ENCODE measurements at places on chromosomes 16 and 17.

- no peak overlapping the region for H3K4me3 ChIP-seq
- H3K27me3 ChIP-seq = no peaks in the 10 kb centered on the region
- no peak for DNase-seq
- no peak overlapping the region for H3K27ac ChIP-seq
- H3K4me1 ChIP-seq = no peaks in the 10 kb centered on the region
Observed at GRCh38 chr16:25966172-25967097, 274.7 kb downstream of the HS3ST4 start.

DNA sequence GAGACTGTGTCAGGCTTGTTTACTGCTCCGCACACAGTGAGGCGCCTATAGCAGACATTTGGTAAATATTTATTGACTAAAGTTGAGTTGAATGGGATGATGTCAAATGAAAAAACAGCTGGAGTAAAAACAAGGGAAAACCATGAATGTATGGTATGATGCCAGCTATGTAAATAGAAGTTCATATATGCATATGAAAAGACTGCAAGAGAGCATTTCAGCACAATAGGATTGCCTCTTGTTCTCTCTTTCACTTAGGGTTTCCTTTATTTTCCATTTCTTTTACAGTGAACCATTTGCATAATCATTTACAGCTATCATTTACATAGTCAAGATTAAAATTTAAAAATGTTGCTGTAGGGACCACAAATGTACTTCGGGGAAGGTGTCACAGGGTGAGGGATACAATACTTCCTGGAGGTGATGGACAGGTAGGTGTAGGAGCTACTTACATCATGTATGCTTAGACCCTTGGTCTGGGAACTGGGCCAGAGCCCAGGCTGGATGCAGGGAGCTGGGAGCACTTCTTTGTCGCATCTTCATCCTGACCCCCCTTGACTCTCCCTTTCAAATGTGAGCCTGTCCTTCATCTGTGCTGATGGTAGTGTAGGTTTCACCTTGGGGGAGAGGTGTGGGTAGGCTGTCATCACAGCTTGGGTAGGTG lies 113.3 kb downstream of the UTP18 start:
- no peaks in the 10 kb centered on the region for H3K36me3 ChIP-seq
- no peak for DNase-seq
- H3K4me1 ChIP-seq = no peaks in the 10 kb centered on the region
- no peak overlapping the region for H3K4me3 ChIP-seq
- no peak overlapping the region for H3K27ac ChIP-seq

GRCh38 chr17:49616086-49616485 lies 40.4 kb downstream of the NXPH3 start:
- no peaks in the 10 kb centered on the region for H3K4me1 ChIP-seq
- DNase-seq = no peak

GRCh38 chr16:2498531-2499253 lies 15.1 kb upstream of the ATP6V0C start:
- no peak for DNase-seq
- H3K27me3 ChIP-seq = no peaks in the 10 kb centered on the region
- peaks cover 11% of the 10 kb centered on the region for H3K36me3 ChIP-seq
- H3K4me1 ChIP-seq = no peaks in the 10 kb centered on the region
- no peak overlapping the region for H3K27ac ChIP-seq

DNA sequence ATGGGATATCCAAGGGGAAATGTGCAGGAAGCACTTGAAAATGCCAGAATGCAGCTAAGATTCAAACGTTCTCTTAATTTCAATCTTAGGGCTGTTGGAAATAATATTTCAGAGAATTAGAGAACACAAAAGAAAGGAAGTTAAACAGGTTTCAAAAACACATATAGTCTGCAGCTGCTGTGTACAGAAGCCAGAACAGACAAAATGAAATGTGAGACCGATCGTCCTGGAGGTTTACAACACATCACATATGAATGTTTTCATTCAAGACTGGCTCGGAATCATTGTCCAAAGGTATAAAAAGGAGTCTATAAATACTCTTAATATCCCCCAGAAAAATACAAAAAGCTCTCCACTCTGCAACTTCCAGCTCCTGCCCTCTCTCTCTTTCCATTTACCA lies 14.3 kb downstream of the CYTH1 start:
- DNase-seq = peak; percentile 3
- H3K4me3 ChIP-seq = no peak overlapping the region
- no peaks in the 10 kb centered on the region for H3K4me1 ChIP-seq
- H3K27me3 ChIP-seq = no peaks in the 10 kb centered on the region

DNA sequence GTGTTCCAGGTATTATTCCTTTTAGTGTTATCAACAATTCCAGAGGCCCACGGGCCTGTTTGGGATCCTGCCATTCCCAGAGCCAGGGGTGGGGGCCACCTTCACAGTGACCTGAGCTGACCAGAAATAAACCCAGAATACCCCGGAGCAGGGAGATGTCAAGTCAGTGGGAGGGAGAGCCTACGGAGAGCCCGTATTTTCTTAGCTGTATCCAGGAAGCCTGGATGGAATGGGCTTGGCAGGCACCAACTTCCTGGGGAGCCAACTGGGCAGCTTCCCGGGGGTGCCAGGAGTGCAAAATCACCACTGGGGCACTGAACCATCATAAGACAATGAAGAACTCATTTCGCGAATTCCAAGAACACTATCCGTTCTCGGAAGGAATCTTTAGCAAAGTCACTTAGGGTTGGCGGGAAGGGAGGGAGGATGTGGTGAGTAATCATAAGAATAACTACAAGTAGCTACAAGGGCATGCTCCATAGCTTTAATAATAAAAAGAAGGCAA lies 13.2 kb upstream of the MRTFB start:
- no peaks in the 10 kb centered on the region for H3K4me1 ChIP-seq
- H3K4me3 ChIP-seq = no peak overlapping the region
- H3K27me3 ChIP-seq = no peaks in the 10 kb centered on the region
- H3K27ac ChIP-seq = no peak overlapping the region

- no peak overlapping the region for H3K4me3 ChIP-seq
- no peak overlapping the region for H3K27ac ChIP-seq
- no peak for DNase-seq
- H3K4me1 ChIP-seq = no peaks in the 10 kb centered on the region
- no peaks in the 10 kb centered on the region for H3K36me3 ChIP-seq
Observed at GRCh38 chr16:3363793-3364192, 8.1 kb downstream of the OR2C1 start.

- no peak for DNase-seq
- no peaks in the 10 kb centered on the region for H3K27me3 ChIP-seq
- no peak overlapping the region for H3K4me3 ChIP-seq
- H3K27ac ChIP-seq = no peak overlapping the region
- no peaks in the 10 kb centered on the region for H3K4me1 ChIP-seq
Observed at GRCh38 chr16:88552815-88553214, 17.4 kb upstream of the ZC3H18 start.

- no peak for DNase-seq
- peak overlapping the region; percentile 34 for H3K27ac ChIP-seq
- no peak overlapping the region for H3K4me3 ChIP-seq
- H3K27me3 ChIP-seq = no peaks in the 10 kb centered on the region
Observed at GRCh38 chr17:4908301-4908700, 5.4 kb upstream of the CHRNE start.

- no peaks in the 10 kb centered on the region for H3K4me1 ChIP-seq
- peak; percentile 69 for DNase-seq
- H3K27ac ChIP-seq = peak overlapping the region; percentile 100
- H3K4me3 ChIP-seq = peak overlapping the region; percentile 95
Observed at GRCh38 chr17:49361129-49361901, 735 bp downstream of the ZNF652 start.

Data from Peyer's patch (tissue), 4 donors.